ENCODE measurements at places on chromosomes 5 and 9.

DNA sequence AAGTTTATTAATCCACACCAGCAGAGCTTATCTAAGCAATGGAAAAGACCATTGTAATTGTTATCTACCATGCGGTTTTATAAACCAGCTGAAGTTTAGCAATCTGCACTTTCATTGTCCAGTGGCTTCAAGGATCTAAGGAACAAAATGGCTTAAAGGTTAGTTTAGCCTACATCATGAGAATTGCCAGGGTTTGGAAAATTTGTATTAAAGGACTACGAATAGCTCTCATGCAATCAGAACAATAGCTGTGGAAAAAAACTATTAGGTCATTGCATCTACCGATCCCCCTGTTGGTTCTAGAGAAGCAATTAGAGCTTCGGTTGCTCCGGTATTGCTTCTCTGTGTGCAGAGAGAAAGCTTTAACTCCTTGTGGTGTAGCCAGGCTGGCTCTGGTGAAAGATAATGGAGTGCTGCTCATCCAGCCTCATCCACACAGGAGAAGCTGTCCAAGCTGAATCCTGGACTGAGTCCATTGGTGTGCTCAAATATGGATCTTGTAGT, 86.3 kb upstream of the SLC12A2 start:
- DNase-seq, result no peak

GRCh38 chr9:28127101-28127500, 553.8 kb upstream of the C9orf72 start:
- no peak for DNase-seq

DNA sequence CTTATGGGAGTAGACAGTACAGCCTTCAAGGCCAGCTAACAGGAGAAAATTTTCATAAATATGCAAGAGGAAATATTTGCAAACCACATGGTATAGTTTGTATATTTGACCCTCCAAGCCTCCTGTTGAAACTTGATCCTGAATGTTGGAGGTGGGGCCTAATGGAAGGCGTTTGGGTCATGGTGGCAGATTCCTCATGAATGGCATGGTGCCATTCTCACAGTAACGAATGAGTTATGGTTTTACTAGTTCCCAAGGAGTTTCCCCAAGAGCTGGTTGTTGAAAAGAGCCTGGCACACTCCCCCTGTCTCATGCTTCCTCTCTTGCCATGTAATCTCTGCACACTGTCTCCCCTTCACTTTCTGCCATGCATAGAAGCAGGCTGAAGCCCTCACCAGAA, 3.3 kb upstream of the PAIP1 start:
- DNase-seq, result no peak

DNA sequence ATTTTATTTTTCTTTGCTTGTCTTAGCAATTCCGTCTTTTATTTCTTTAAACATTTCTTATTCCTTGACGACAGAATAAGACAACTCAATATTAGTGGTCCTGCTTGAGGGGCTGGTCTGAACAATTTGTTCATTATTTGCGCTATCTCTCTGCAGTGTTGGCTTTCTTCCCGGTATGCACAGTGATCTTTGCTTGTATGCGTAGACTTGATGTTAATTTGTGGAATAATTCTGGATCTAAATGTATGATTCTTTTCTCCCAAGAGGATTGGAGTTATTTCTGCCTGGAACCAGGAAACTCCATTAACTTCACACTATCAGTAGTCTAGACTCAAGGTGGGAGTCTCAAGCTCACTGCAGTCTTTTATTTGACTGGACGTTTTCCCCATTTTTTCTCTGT, 80.4 kb downstream of the KDM4C start:
- no peak for DNase-seq

DNA sequence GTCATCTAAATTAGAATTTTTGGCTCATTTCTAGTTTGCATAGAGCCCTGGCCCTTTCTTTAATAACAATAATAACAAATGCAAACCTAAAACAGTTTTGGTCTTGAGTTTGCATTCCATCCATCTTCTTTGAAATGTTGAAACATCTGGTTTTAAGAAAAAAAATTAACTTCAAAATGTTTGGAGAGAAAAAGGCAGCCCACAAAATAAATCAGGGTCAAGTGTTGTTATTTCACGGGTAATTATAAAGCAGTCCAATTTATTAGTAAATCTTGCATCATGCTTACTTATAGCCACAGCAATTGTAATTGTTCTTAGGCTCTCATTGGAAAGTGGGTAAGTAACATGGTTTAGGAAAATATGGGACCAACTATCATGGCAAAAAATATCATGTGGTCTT, 247.0 kb upstream of the MEF2C start:
- no peak for DNase-seq

Data from stimulated activated CD4-positive, alpha-beta T cell treated with anti-CD3 and anti-CD28 coated beads, Interleukin-4, amount 100 ng/mL, for 4 hours (primary cell).